ENCODE measurements at places on chromosomes 3 and 15.

- peak; percentile 41 for DNase-seq
Observed at GRCh38 chr3:106963442-106963841, 413.8 kb upstream of the CCDC54 start.

DNA sequence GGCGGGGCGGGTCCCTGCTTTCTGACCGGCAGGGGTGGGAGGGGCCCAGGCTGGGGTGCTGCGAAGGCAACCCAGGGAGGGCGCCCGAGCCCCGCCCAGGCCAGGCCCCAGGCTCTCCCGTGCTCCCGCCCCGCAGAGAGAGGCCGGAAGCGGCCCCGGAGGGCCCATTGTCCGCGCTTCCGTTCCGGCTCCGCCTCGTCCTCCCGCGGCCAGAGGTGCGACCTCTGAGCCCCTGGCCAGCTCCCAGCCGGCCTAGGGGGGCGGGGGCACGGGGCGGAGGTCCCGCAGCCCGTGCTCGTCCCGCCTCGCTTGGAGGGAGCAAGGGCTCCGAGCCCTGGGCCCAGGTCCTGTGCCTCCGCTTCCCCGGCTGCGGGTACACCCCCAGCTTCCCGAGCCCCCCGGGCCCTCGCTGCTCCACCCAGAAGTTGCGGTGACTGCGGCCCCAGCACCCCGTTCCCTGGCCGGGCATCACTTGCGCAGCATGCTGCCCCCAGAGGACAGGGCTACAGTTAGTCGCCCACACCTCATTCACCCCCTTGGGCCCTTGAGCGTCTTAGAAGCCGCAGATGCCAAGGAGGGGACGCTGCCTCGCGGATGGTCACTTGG is 20.4 kb upstream of the PLXND1 start:
- peak; percentile 90 for DNase-seq

DNA sequence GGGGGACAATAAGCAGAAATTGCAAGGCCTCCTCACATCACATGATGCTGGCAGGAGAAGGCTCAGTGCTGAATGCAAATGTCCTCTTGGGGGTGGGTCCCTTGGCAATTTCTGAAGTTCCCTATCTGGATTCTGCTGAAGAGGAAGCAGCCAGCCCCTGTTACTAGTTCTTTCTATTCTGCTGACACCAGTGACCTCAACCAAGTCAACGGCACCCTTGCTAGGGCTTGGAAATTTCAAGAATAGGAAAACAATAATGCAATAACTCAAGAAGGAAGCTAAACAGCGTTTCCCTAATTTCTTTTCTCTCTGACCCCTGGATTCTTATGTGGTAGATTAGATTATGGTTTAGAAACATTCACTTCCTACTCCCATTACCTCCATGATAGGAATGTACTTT is 46.2 kb upstream of the FOXP1 start:
- DNase-seq = no peak

DNA sequence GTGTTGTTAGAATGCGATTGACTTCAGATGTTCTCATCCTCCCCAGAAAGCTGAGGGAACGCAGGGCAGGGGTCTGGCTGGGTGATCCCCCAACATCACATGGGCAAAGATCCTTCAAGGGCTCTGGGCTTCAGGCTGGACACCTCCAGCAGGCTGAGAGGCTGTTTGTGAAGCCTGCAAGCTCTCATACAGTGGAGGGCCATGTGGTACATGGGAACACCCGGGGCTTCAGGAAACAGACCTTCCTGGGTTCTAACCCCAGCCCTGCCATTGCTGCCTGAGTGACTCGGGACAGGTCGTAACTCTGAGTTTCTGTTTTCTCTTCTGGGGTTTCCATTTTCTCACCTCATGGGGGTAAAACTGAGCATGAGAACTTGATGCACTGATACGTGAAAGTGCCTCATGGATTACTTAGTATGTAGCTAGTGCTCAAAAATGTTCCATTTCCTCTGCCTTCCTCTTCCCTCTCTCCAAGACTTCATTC is 81.2 kb downstream of the TLE3 start:
- no peak for DNase-seq

DNA sequence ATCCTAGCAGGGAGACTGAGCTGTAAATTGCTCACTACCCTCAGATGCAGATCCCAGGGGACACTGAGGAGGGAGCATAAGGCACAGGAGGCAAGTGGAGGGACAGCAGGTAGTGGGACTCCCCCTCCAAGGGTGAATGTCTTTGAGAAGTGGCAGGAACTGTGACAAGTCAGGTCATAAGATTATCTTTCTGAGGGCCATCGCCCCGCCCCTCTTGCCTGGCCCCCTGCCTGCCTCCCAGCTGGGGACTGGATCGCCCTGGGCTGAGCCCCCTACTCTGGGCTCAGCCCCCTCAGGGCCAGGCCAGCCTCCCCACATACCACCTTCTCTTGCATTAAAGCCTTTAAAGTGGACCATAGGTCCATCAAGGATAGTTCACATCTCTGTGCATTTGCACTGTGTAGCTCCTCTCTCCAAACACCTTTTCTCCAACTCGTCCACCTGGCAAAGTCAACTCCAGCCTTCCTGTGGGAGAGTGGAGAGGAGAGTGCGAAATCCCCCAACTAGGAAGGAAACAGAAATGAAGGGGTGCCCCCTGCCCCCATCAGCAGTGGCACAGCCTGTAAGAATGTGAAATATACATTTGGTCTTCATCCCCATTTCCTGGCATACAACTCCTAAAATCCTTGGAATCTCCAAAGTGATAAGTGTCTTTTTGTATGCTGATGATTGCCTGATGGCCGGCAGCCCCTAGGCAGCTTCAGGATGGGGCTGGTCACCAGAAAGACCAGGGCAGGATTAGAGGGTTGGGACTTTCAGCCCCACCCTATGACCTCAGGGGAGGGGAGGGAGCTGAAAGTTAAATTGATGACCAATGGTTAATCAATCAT is 14.7 kb downstream of the PIF1 start:
- DNase-seq = no peak

GRCh38 chr15:61527836-61528580 is 298.9 kb upstream of the RORA start:
- DNase-seq = no peak

DNA sequence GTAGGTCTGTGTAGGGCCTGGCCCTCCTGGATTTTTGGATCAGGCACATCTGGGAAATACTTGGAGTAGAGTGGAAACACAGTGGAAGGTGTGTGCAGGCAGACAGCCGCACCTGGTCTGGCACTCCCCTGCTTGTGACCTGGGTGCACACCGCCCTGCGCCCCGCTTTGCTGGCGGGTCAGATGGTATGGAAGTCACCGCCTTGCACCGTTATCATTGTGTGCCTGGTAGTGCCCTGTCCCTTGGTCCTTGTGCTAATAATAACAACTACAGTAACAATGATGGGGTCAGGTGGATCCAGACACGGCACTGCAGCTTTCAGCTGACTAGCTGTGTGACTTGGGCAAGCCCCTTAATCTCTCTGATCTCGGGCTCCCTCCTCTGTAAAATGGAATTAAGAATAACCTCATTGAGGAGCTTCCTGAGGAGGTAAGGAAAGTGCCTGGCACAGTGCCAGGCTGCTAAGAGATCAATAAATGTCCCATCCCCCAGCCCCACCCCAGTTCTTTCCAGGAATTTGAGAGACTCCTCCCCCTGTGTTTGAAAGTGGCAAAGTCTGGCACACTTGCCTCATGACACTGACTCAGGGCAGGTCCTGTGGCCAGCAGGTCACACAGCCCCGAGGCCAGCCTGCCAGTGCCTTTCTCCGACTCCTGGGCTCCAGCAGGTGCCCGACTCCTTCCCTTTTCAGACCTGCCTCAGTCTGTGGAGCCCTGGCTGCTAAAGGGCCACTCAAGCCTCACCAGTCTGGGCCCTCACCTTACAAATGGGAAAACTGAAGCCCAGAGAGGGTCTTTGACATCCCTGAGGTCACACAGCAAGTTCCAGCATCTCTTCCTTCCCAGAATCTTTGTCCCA is 9.8 kb downstream of the ISG20 start:
- DNase-seq = no peak

GRCh38 chr15:46946953-46947352 is 770.4 kb upstream of the SEMA6D start:
- no peak for DNase-seq

DNA sequence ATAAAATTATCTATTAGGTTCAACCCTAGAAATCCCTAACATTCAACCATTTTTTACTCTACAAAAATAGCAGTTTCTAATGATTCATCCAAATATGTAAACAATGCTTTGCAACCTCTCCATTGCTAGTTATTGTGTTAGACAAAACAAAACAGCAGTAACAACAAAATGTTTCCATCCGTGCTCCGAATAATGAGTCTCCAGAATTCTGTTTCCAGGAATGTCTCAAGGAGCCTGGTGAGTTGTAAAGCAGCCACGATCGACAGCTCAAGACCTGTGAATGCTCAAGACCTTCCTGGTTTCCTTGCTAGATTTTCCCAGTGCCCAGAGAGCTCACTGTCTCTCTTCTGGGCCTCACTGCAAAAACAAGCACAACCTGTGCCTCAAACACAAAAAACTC is 49.9 kb downstream of the CHRD start:
- no peak for DNase-seq

GRCh38 chr3:160378331-160379109 is 20.5 kb downstream of the IFT80 start:
- no peak for DNase-seq

- no peak for DNase-seq
Observed at GRCh38 chr3:187359798-187360486, 8.2 kb upstream of the RTP4 start.

GRCh38 chr3:122273498-122273897 is 51.5 kb upstream of the CSTA start:
- no peak for DNase-seq

- DNase-seq = no peak
Observed at GRCh38 chr3:151879679-151880415, 6.4 kb downstream of the SUCNR1 start.

DNA sequence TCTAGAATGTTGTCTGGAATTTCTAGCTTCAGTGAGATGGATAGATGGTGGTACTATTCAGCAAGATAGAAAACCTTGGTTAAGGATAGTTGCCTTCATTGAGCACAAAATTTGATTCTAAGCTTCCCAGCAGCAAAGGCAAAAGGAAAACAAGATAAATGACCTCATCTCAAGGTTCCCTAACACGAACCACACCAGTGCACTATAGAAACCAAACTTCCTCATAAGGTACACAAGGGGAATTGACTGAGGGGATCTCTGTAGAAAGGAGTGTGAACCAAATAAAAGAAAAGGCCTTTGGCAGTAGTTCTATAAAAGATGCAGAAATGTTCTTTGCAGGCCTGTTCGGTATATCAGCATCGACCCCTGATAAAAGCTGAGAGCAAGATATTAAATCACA is 288.9 kb downstream of the SHQ1 start:
- no peak for DNase-seq

DNA sequence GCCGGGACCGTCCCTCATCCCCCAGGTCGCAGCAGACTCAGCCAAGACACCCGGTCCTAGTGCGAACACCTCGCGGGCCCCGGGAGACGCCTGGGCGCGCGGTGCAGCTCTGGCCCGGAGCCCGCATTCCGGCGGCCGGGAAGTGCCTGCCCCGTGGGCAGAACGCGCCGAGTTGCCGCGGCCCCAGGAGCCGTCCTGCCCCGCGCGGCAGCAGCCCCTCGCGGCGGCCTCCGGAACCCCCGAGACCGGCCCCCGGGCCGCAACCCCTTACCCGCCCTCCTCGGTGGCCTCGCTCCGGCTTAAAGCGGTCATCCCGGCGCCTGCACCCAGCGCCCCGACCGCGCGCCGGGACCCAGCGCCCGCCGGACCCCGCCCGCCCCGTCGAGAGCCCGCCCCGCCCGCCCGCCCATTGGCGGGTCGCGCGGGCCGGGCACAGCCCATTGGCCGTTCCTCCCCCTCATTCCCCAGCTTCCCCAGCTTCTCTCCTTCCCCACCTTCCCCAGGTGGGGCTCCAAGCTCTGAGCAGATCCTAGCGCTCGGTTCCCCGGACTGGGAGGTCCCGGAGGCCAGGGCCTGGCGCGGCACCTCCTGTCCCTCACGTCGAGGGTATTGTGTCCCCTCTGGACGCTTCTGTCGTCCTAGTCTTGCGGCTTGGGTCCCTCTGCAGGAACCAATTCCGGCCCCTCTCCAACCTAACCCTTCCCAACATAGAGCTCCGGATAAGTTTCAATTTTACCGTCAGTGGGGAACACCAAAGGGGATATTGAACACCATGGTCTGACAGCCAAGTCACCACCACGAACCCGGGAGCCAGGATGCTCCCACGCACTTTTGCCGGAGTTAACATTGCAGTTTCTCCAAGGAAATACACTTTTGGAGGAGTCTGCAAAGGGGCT is at the start of gene GRAMD2A:
Gene GRAMD2A (minus strand): TSS at position 328 of the 896 bp plus-strand sequence.
- peak; percentile 45 for DNase-seq

DNA sequence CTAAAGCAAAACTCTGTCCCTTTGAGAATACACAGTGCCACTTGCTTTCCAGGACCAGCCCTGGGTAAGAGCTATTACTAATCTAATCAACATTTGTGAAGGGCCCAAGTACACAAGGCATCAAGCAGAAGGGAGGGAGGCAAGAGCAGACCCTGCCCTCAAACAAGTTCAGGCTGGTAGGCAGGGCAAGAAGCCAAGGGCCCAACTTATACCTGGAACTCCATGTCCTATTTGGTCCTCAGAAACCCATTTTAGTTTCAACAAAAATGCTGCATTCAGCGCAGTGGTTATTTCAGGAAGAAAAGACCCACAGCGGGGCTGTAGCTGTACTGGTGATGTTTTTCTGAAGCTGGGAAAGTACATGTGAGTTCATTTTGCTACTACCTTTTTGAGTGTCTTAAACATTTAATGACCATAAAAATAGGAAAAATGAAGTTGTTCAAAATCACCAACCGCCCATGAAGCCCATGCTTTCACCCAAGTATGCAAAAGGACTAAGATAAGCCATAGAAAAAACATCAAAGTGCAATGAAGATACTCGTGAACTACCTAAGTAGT is 2.8 kb downstream of the RPS17 start:
- DNase-seq = no peak

GRCh38 chr3:31448882-31449243 is 83.9 kb upstream of the STT3B start:
- DNase-seq = peak; percentile 57

DNA sequence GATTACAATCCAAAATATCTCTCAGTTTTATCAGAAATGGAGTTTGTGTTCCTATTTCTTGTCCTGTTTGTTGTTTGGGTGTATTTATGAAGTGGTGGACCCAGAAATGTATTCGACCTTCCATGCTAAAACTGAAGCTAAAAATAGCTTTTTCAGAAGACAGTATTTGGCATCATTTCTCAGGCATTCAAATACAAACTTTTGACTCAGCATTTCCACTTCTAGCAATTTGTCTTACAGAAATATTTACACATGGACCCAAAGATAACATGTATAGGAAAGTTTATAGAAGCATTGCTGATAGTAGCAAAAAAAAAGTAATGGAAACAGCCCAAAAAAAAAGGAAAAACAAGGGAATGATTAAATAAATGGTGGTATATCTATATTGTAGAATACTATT is 156.3 kb downstream of the HCN4 start:
- DNase-seq = no peak

DNA sequence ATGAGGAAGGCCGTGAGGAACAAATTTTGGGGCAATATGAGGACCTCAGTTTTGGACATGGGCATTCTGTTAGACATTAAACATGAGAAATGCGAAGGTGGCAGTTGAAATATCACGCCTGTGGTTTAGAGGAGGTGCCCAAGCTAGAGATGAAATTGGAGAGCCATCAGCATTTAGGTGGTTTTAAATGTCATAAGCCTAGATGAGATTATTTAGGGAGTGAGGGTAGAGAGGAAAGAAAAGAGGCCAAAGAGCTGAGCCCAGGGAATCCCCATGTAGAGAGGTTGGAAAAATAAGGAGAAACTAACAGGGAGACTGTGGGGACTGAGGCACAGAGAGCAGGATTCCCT is 14.9 kb downstream of the RTP1 start:
- no peak for DNase-seq

GRCh38 chr3:45406772-45407171 is 18.4 kb downstream of the LARS2 start:
- DNase-seq = no peak
